ENCODE measurements at places on chromosomes 1 and 21.

DNA sequence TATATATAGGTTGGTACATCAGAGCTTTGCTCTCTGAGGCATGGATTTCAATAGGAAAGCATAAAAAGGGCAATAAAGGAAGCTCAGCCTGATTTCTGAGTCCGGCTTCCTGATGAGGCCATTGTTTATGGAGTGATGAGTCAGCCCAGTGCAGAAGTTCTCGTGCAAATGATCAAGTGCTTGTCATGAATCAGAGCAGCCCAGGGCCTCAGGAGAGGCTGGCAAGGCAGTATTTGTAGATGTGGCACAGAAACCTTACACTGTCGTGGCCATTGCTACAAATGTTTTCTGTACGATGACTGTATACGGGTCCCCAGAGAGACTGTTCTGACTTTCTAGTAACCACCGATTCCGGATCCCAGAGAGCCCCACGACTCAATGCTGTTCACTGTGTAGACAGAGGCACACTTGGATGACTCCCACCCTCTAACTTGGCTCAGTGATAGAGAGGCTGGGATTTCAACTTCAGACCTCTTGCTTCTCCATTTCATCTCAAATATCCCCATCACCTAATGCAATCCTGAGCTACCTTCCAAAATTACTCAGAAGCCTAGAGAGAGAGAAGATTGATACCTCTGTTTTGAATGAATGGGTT is 26.8 kb downstream of the UMODL1 start:
- no peaks in the 10 kb centered on the region for H3K27me3 ChIP-seq
- H3K36me3 ChIP-seq: no peaks in the 10 kb centered on the region
- H3K27ac ChIP-seq: peak overlapping the region; percentile 69
- DNase-seq: peak; percentile 85

DNA sequence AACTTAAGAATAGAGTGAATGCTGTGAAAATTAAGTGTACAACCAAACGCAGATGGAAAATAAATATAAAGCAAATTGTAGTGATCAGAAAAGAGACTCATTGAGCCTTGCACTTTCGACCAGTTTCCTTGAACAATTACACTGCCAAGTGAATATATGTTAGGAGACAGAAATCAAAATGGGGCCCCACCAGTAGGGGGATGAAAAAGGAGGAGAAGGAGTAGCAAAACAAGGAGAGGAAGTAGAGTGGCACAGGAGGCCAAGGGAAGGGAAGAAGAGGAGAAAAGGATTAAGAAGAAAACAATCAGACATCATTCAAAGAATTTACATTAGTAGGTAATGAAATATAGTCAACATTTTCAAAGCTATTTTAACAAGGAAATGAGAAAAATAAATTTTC is 1770.6 kb downstream of the PLA2G4A start:
- no peak for DNase-seq
- no peaks in the 10 kb centered on the region for H3K27me3 ChIP-seq
- no peak overlapping the region for H3K4me3 ChIP-seq
- no peak overlapping the region for H3K27ac ChIP-seq
- H3K4me1 ChIP-seq: no peaks in the 10 kb centered on the region

GRCh38 chr1:16727190-16728111 is 12.9 kb upstream of the RNU1-4 start:
- H3K27me3 ChIP-seq: peaks cover 15% of the 10 kb centered on the region
- H3K27ac ChIP-seq: no peak overlapping the region

DNA sequence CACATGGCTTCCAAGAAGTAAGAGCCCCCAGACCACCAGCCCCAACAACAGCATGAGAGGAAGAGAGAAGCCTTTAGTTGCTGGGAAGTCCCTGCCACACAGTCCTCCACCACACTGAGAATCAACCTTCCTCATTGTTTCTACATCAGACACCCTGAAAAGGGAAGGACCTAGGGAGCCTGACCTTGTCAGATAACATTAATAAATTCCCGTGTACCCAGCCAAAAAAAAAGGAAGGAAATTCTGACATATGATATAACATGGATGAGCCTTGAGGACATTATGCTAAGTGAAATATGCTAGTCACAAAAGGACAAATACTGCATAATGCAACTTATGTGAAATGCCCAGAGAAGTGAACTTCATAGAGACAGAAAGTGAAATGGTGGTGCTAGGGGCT is 65.6 kb upstream of the ARHGAP29 start:
- no peaks in the 10 kb centered on the region for H3K36me3 ChIP-seq
- H3K4me1 ChIP-seq: peaks cover 70% of the 10 kb centered on the region
- H3K27ac ChIP-seq: no peak overlapping the region
- no peaks in the 10 kb centered on the region for H3K27me3 ChIP-seq
- DNase-seq: no peak

DNA sequence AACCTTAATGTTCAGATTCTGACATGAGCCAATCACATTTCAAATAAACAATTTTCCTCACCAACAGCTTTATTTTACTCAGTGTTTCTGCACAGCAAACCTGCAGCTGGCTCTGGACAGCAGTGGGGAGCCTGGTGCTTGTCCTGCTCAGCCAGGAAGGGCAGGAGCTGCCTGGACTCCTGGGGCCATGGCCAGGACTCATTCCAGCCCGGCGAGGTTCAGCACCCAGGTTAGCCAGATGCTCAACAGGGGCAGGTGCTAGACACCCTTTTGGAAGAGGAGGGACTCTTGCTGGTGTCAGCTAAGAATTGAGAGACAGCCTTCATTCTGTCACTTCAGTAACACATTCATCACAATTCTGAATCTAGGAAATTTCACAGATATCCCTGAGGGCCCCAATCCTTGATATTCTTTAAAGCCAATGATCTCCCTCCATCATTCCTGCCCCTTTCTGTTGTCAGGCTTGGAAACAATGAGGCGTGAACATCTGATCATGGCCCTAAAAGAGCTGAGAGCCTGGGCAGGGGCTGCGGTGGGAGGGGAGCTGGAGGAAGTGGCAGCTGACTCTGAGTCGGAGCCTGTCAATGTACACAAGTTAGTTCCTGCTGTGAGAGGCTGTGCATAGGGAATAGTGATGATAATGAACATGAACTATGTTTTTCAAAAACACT is 251.3 kb downstream of the SDCCAG8 start:
- no peak for DNase-seq
- peaks cover 34% of the 10 kb centered on the region for H3K36me3 ChIP-seq
- H3K4me3 ChIP-seq: no peak overlapping the region
- no peak overlapping the region for H3K27ac ChIP-seq
- H3K4me1 ChIP-seq: no peaks in the 10 kb centered on the region
- no peaks in the 10 kb centered on the region for H3K27me3 ChIP-seq

GRCh38 chr1:172673761-172674160 is 14.9 kb downstream of the FASLG start:
- no peaks in the 10 kb centered on the region for H3K27me3 ChIP-seq
- no peaks in the 10 kb centered on the region for H3K36me3 ChIP-seq
- H3K27ac ChIP-seq: no peak overlapping the region
- H3K4me3 ChIP-seq: no peak overlapping the region

DNA sequence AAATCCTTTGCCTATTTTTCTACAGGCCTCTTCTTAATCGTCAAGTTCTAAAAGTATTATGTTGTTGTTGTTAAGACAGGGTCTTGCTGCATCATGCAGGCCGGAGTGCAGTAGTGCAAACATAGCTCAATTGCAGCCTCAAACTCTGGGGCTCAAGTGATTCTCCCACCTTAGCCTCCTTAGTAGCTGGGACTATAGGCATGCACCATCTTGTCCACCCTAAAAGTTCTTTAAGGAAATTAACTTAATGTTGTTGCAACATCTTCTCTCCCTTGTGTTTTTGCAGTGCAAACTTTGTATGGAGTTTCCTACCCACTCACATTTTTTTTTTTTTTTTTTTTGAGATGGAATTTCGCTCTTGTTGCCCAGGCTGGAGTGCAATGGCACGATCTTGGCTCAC is 4.1 kb upstream of the VHLL start:
- H3K36me3 ChIP-seq: peaks cover 23% of the 10 kb centered on the region
- H3K27ac ChIP-seq: no peak overlapping the region
- no peaks in the 10 kb centered on the region for H3K4me1 ChIP-seq
- no peak for DNase-seq
- H3K27me3 ChIP-seq: no peaks in the 10 kb centered on the region

GRCh38 chr1:21256776-21257175 is 33.5 kb downstream of the ECE1 start:
- no peaks in the 10 kb centered on the region for H3K27me3 ChIP-seq
- H3K4me3 ChIP-seq: no peak overlapping the region
- peak overlapping the region; percentile 55 for H3K27ac ChIP-seq
- no peak for DNase-seq

DNA sequence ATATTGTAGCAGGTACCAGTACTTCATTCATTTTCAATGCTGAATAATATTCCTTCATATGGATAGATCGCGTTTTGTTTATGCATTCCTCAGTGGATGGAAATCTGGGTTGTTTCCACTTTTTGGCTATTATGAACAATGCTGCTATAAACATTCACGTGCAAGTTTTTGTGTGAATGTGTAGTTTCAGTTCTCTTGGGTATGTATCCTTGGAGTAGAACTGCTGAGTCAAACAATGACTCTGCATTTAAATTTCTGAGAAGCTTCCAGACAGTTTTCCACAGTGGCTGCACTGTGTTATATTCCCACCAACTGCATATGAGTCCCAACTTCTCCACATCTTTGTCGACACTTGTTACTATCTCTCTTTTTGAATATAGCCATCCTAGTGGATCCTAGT is 138.0 kb upstream of the KLHDC7A start:
- no peak overlapping the region for H3K4me3 ChIP-seq
- no peak overlapping the region for H3K27ac ChIP-seq
- H3K4me1 ChIP-seq: no peaks in the 10 kb centered on the region
- no peak for DNase-seq
- H3K27me3 ChIP-seq: peaks cover 36% of the 10 kb centered on the region
- no peaks in the 10 kb centered on the region for H3K36me3 ChIP-seq

DNA sequence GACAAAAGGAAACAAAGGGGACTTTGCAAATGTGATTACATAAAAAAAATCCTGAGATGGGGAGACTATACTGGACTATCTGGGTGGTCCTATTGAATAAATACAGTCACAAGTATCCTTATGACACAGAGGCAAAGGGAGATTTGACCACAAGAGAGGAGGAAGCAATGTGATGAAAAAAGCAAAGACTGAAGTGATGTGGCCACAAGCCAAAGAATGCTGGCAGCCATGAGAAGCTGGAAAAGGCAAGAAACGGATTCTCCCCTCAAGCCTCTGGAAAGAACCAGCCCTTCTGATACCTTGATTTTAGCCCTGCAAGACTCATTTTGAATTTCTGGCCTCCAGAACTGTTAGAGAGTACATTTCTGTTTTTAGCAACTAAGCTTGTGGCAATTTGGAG is 36.4 kb downstream of the OLFML2B start:
- no peaks in the 10 kb centered on the region for H3K27me3 ChIP-seq
- peaks cover 9% of the 10 kb centered on the region for H3K4me1 ChIP-seq
- no peak overlapping the region for H3K4me3 ChIP-seq
- no peak overlapping the region for H3K27ac ChIP-seq

- peaks cover 35% of the 10 kb centered on the region for H3K4me1 ChIP-seq
- peaks cover 100% of the 10 kb centered on the region for H3K27me3 ChIP-seq
- H3K36me3 ChIP-seq: no peaks in the 10 kb centered on the region
- no peak overlapping the region for H3K4me3 ChIP-seq
- peak; percentile 23 for DNase-seq
Measured at GRCh38 chr21:36706951-36707762, 8.2 kb downstream of the SIM2 start.

- H3K36me3 ChIP-seq: no peaks in the 10 kb centered on the region
- no peak overlapping the region for H3K27ac ChIP-seq
- H3K4me1 ChIP-seq: no peaks in the 10 kb centered on the region
- H3K4me3 ChIP-seq: no peak overlapping the region
- DNase-seq: no peak
- H3K27me3 ChIP-seq: no peaks in the 10 kb centered on the region
Measured at GRCh38 chr1:118556936-118557335, 371.9 kb upstream of the SPAG17 start.

DNA sequence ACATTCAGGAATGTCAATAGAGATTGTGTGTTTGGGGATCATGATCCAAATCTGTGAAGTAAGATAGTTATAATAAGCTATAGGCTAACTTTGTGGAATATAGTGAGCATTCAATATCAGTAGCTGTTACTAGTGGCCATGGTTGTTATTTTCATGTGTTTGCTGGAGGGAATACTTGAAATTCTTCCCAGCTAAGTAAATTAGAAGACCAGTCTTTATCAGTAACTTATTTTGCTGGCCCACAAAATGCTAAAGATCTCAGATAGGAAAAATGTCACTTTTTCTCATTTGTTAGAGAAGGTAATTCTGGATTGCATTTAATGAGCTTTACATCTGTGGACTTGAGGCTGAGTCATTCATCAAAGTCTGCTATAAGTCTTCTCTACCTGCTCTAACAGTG is 156.1 kb upstream of the LRRC7 start:
- no peak overlapping the region for H3K4me3 ChIP-seq
- no peak overlapping the region for H3K27ac ChIP-seq
- H3K27me3 ChIP-seq: no peaks in the 10 kb centered on the region

DNA sequence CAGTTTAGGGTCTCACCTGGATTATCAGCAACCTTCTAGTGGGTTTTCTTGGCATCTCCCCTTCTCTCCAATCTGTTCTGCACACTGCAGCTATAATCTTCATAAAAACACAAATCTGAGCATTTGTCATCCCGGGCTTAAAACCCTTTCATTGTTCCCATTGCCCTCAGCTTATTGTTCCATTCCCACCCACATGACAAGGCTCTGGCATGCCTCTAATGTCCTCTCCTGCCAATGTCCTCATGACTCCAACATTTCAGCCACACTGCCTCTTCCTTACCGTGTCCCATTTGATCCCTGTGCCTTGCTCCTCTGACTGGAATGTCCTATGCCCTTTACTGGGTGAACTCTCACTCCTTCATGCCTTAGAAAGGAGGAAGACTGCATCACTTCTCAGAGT is 7.5 kb upstream of the DPH2 start:
- H3K36me3 ChIP-seq: peaks cover 78% of the 10 kb centered on the region
- H3K27me3 ChIP-seq: no peaks in the 10 kb centered on the region
- no peak overlapping the region for H3K27ac ChIP-seq
- H3K4me1 ChIP-seq: no peaks in the 10 kb centered on the region
- H3K4me3 ChIP-seq: no peak overlapping the region

DNA sequence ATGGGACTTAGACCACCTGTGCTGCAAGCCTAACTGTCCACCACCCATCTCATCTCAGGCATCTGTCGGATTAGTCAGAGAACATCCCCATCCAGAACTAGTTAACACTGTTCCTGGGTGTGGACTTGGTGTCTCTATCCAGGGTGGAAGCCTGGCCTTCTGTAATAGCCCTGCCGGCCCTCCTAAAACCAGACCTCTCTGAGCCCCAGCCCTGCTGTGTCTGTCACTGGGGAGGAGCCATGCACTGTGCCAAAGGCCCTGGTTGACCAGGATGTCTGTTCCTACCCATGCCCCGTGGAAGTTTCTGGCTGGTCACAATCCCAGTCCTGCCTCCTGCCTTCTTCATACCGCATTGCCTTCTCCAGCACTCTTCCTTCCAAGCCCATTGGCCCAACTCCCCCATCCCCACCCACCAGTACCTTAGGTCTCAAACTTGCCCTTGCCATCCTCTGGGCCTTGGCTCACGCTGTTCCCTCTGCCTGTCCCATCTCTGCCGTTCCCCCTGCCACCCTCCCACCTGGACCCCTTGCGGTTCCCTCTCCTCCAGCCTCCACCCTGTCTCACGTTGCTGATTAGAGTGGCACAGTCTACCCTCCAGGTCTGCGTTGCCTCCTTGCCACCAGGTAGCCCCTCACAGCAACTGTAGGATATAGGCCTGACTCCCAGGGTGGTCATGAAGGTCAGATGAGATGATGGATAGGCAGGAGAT is 105.6 kb downstream of the EPHB2 start:
- no peaks in the 10 kb centered on the region for H3K36me3 ChIP-seq
- H3K4me1 ChIP-seq: peaks cover 21% of the 10 kb centered on the region
- no peak overlapping the region for H3K4me3 ChIP-seq

GRCh38 chr21:32353002-32353711 is 39.7 kb downstream of the URB1 start:
- peaks cover 95% of the 10 kb centered on the region for H3K36me3 ChIP-seq
- H3K27ac ChIP-seq: no peak overlapping the region
- no peak overlapping the region for H3K4me3 ChIP-seq
- H3K4me1 ChIP-seq: no peaks in the 10 kb centered on the region
- H3K27me3 ChIP-seq: no peaks in the 10 kb centered on the region

Data from tibial artery (tissue), 4 donors.